ENCODE measurements at places on chromosomes 16 and 17. TPM values are rescaled to one million over a fixed set of nuclear protein-coding genes. Genes with fewer than 3 reads are reported as not detected.

The FOXC2 gene
- not detected for total RNA-seq

The KRT15 gene
- total RNA-seq = not detected

The ASB16 gene
- 0.14 TPM for total RNA-seq

The GRAP gene
- 10.7 TPM for total RNA-seq

DNA sequence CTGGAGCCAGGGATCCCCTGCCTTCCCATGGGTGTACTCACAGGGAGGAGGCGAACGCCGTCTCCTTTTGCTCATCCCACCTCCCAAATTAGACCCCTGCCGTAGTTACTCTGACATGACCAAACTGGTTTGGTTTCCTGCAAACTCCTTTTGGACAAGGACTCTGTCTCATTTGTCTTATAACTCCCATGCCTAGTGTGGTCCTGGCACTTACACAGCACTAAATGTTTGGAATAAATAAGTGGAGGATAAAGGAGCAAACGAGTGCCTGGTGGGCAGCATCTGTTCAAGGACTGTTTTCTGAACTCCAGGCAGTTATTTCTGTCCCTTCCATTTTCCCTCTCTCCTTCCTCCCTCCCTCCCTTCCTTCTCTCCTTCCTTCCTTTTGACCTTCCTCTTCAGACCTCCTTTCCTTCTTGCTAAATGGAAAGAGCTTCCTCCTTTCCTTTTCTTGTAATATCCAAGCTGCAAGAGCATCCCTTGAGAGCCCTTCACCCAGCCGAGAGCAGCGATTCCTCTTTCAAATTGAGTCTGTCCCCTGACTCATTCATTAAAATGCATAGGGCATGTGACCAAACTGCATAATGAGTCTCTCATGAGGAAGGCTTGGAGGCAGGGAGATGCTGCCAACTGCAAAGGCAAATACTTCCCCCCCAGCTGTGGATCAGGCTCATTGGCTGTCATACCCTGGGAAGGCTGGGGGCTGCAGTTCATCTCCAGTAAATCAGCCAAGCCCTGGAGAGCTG lies 36.8 kb downstream of the CHD9 start:
- peak; percentile 47 for DNase-seq

GRCh38 chr17:28849281-28849680 lies 5.5 kb upstream of the ERAL1 start:
- DNase-seq = peak; percentile 46

- DNase-seq = no peak
Measured at GRCh38 chr17:58569196-58569595, 54.8 kb upstream of the MTMR4 start.

DNA sequence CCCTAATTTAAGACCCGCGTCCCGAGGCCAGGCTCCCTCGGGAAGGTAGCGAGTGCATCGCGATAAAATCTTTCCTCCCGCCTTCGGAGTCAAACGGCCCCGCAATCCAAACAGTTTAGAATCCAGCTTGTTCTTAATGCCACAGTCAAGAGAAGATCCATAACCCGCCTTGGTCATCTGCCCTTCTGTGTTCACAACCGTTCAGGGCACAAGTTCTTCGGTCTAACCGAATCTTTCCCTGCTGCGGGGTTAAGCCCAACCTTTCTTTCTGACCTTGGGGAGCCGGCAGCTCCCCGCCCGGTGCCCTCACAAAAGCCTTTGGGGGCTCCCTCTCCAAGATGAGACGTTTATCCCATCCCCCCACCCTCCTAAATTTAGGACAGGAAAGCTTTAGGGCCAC lies 30.3 kb downstream of the CPSF4L start:
- peak; percentile 18 for DNase-seq

GRCh38 chr17:17073030-17073564 lies 30.8 kb downstream of the MPRIP start:
- no peak for DNase-seq

- no peak for DNase-seq
Measured at GRCh38 chr17:74289688-74290087, 15.7 kb downstream of the DNAI2 start.

The CIBAR2 gene
- not detected for total RNA-seq

DNA sequence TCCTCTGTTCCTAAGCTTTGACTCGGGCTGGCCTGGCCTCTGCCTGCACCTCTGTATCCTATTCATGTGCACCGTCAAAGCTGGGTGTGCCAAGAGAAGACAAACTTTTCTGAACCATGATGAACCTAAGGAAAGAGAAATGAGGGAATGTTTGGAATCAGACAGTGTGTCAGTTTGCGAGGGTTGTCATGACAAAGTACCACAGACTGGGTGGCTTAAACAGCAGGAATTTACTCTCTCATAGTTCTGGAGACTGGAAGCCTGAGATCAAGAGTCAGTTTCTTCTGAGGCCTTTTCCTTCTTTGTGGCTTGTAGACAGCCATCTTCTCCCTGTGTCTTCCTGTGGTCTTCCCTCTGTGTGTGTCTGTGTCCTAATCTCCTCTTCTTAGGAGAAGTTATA lies 129.0 kb downstream of the KATNIP start:
- no peak for DNase-seq

DNA sequence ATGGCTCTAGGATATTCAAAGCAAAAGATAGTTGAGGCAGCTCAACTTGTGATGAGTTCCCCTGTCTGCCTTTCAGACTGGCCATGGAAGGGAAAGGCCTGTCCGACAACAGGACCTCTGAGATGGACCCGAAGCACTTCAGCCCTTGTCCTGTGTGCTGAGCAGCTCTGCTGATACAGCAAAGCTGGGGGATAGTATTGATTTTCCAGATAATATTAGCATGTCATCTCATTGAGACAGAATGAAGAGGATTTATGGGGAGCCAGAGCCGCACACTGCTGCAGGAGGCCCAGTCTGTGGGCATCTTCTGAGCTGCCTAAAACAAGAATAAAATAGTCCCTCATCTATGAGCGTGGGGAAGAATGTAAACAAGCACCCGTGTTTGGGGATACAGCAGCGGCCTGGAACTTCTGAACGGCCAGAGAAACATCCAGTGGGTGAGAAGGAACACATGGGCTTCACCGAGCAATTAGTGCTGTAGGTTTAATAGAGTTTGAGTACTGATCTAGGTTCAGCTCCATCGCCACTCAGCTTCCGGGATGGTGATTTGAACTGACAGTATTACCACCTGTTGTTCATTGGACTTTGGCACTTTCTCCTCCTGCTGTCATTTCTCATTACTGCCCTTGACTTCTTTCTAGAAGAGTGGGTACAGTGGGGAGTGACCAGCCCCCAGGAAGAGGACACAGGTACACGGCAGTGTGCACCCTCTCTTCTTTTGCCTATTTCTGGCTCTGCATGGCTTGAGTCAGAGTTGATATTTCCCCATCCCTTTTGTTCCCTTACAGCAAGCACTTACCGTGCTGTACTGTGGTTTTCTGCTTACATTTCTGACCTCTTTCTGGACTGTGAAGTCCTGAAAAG lies 96.5 kb upstream of the TBX2 start:
- no peak for DNase-seq

DNA sequence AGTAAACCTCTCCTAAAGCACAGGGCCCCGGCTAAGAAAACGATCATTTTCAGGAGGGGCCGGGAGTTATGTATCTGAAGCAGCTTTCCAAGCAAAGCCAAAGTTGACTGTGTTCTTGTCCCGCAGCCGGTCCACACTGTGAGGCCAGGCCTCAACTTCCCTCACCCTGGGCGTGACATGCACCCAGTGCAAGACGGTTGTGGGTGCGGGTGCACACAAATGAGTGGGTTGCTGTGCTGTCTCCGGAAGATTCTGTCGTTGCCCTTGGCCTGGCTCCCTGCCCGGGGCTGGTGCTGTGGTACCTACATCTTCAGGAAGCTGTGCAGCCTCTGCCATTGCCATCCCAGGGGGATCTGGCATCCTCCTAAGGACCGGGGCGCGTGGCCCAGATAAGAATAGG lies 16.6 kb downstream of the MLYCD start:
- no peak for DNase-seq

DNA sequence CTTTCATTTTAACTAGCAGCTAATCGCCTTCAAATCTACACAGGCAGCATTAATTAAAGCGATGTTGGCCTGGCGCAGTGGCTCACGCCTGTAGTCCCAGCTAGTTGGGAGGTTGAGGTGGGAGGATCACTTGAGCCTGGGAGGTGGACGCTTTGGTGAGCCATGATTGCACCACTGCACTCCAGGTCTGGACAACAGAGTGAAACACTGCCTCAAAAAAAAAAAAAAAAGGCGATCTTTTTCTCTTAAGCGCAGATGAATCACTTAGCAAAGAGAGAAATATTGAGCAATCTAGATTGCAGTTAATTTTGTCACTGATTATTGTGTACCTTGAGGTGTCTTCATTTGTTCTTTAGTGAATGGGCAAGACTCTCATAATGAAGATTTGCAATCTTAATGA lies 12.4 kb downstream of the SNTB2 start:
- DNase-seq = no peak

- DNase-seq = no peak
Measured at GRCh38 chr16:67886387-67886786, 1.7 kb downstream of the NRN1L start.

The KRT36 gene
- not detected for total RNA-seq

The CTF1 gene
- total RNA-seq = 0.18 TPM

DNA sequence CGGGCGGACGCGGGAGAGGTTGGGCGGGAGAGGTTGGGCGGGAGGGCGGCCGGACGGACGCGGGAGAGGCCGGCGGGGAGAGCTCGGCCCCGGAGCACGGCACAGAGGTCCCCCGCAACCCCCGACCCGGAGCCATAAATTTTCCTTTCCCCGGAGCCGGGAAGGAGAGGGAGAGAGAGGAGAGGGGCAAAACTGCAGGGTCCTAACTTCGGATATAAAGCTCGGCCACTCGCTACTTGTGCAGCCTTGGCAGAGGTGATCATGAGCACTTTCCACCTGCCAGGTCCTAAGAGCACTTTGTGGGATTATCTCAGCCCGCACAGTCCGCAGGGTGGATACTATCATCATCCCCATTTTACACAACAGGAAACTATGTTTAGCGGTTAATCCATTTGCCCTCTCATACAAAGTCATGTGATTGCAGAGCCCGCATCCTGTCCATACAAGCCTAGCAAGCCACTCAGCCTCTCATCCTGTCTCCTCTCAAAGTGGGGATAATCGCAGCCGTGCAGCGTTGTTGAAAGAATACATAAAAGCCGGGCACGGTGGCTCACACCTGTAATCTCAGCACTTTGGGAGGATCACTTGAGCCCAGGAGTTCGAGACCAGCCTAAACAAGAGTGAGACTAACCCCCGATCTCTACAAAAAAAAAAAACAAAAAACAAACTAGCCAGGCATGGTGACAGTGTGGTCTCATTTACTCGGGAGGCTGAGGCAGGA lies 780 bp upstream of the DCAKD start:
- DNase-seq = peak; percentile 71

GRCh38 chr17:78196716-78197115 lies 9.6 kb downstream of the AFMID start:
- DNase-seq = no peak

DNA sequence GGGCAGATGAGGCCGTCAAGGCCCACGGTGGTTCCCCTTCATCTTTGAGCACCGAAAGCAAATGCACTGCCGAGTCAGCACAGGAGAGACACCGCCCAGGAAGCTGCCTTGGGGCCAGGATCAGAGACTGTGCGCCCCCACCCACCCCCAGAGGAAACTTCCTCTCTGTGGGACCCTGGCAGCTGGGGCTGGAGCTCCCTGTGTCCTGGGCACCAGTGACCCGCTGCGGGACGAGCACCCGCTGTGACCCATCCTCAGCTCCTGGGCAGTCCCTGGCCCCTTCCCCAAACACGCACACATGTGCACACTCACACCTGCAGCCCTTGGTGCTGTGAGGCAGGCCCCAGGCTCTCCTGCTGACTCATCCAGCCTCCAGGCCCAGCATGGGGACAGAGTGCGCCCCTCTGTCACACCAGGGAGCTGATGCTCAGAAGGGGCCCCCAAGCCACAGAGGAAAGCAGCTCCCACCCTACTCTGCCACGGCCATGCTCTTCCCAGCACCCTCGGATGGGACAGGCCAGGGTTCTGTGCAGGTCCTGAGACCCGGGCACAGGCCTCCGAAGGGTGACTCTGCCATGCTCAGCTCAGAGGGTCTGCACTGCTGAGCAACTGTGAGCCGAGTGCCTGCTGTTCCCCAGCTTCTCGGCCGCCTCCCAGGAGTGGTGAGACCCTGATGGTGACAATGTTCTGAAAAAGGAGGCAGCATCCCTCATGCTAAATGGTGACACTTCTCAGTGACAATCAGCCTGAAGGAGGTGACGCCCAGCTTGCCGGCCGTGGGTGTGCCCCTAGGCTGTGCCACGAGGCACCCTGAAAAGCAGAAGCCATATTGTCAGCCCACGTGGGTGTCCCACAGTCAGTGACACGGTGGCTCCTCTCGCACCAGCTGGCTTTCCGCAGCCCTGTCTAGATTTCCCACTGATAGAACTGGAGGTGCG lies 3.6 kb downstream of the PIEZO1 start:
- DNase-seq = peak; percentile 83

GRCh38 chr16:66802159-66802558 lies 775 bp upstream of the TERB1 start:
- no peak for DNase-seq

GRCh38 chr17:50171371-50172071 lies 5.7 kb downstream of the SGCA start:
- DNase-seq = no peak

The CHD9NB gene
- 0.14 TPM for total RNA-seq

DNA sequence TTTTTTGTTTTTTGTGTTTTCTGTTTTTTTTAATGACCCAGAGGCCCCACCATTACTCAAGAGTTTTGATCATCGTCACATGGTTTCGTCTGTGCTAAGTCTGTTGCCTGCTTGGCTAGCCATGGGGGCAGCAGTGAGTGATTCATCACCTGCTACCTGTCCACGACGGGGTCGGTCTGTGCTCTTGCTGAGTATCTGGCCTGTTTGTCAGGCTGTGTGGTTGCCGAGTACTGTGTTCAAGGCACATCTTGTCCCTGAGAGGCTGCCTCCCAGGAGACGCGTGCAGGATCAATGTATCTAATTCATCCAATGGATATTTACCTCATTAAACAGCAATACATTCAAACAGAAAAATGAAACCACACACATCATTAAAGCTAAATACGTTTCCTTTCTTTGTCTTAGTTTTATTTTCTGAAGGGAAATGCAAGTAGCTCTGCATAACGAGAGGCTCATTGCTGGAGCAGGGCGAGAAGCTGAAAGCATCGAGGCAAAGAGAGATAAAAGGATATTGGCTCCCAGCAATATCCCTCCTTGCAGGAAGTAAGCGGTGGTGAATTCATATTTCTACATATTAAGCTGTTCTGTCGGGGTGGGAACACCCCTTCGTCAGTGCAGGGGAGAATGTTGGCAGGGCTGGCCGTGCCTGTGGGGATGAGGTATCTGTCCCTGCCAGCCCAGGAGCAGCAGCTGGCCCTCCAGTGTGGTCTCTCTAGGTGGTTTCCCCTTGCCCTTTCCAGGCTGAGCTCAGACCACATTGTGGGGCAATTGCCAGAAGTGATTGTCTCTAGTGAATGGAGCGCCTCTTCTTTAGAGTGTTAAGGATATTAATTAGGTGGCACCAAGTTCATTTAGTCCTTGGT lies 166.2 kb upstream of the ASIC2 start:
- DNase-seq = no peak

The YPEL2 gene
- 4.3 TPM for total RNA-seq

Data from activated CD4-positive, alpha-beta T cell treated with anti-CD3 and anti-CD28 coated beads for 36 hours (primary cell).